ENCODE measurements at places on chromosomes 11 and 22.

DNA sequence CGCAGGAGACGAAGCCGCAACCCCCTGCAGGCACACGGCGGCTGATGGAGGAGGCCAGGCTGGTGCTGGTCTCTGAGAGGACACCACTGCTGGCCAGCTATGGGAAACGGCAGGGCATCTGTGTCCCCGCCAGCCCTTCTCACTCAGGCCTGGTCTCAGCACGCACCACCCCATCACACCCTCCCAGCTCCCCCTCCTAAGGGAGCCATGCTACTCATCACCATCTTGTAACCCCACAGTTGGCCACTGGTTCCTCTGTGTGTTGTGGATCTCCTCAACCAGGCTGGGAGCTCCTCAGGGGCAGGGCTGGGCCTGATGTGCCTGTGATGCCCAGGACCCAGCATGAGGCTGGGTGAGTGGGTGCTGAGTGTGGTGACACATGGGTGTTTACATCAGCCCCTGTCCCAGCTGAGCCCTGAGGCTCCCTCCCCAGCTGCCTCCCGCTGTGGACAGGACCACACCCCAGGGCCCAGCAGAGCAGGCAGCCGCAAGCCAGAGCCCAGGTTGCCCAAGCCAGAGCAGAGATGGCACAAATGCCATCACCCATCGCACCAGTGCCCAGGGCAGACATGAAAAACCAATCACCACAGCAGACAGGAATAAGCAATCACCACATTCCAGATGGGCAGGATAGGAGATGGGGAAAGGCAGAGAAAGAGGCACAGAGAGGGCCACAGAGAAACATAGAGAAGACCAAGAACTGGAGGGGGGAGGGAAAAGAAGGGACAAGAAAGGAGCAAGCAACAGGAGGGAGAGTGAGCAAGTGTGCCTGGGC, 8.2 kb downstream of the ARVCF start:
- H3K27ac ChIP-seq = no peak overlapping the region
- no peak overlapping the region for H3K4me3 ChIP-seq
- H3K27me3 ChIP-seq = no peaks in the 10 kb centered on the region
- H3K36me3 ChIP-seq = no peaks in the 10 kb centered on the region
- H3K4me1 ChIP-seq = no peaks in the 10 kb centered on the region

- H3K4me1 ChIP-seq = peaks cover 3% of the 10 kb centered on the region
- H3K4me3 ChIP-seq = no peak overlapping the region
- H3K36me3 ChIP-seq = no peaks in the 10 kb centered on the region
These were observed 21.7 kb downstream of the TMPRSS13 start for GRCh38 chr11:117907276-117908108.

DNA sequence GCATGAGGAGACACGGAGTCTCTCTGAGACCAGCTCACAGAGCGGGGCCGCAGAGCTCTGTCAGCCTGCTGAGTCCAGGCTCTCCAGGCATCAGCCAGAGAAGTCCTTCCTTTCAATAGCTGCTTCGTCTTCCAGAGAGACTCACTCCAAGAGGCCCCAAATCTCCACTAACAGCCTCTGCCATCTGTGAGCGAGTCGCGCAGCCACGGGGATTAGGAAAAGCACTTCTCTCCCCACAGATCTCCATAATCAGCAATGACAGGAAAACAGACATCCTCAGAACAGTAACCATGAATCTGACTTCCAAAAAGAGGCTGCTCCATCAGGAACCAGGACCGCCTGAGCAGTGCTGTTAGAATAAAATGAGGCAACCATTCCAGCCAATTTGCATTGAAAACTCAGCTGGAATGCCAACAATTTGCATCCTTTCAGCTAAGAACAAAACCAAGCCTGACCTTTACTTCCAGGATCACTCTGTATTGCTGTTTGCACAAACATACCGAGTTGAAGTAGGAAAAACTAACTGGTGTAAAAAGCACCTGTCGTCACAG, 65.4 kb downstream of the SMCO4 start:
- H3K27me3 ChIP-seq = no peaks in the 10 kb centered on the region
- no peak overlapping the region for H3K4me3 ChIP-seq
- H3K4me1 ChIP-seq = no peaks in the 10 kb centered on the region
- no peaks in the 10 kb centered on the region for H3K36me3 ChIP-seq

DNA sequence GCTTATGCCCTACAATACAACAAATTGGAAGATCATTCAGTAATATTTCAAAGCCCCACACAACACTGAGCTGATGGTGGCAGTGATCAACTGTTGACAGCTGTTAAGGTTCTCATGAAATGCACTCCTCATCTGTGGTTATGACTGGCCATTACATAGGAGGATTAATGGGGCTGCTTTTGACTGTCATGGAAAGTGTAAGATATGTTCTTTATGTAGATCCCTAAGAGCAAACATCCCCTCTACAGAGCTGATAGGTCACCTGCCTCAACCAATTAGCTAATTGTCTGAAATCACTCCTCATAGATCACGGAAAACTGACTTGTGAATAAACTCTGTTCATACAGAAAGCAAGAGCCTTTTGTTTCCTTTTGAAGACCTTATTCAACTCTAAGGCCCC, 78.1 kb downstream of the GAB2 start:
- DNase-seq = no peak
- no peaks in the 10 kb centered on the region for H3K27me3 ChIP-seq
- no peak overlapping the region for H3K27ac ChIP-seq
- no peak overlapping the region for H3K4me3 ChIP-seq

DNA sequence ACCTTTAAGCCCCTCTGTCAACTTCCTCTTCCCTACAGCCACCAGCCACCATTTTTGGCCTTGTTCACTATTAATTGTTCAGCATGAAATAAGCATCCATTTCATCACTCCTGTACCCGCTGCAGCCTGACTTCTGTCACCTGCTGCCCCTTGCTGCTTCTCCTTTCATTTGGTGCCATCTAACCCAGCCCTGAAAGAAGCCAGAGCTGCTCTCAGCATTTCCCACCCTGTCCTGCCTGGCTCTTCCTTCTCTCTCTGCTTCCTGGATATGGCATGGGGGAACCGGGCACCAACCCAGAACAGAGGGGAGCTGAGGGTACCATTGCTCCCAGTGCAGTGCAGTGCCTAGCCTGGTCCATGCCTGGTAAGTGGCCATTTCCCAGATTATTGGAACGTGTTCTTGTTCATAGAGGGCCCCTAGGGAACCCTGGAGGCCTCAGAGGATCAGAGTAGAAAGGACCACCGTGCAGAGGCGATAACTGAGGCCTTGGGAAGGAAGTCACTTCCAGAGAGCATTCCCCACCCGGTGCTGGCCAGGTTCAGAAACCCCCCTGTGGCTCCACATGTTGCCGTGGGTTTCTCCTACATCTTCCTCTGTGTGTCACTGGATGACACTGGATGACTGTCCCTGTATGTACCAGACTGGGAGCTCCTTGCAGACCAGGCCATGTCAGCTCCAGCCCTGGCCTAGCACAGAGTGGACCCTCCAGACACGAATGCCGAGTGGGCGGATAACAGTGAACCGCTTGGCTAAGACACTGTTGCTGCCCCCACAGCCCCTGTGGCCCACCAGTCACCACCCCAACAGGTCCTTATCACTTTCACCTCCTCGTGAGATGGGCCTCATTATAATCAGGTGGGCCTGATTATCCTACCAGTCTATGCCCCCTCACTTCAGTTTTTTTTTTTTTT, 4.7 kb downstream of the YDJC start:
- DNase-seq = no peak
- H3K4me1 ChIP-seq = peaks cover 3% of the 10 kb centered on the region
- peaks cover 20% of the 10 kb centered on the region for H3K36me3 ChIP-seq
- H3K27ac ChIP-seq = no peak overlapping the region
- H3K4me3 ChIP-seq = no peak overlapping the region

DNA sequence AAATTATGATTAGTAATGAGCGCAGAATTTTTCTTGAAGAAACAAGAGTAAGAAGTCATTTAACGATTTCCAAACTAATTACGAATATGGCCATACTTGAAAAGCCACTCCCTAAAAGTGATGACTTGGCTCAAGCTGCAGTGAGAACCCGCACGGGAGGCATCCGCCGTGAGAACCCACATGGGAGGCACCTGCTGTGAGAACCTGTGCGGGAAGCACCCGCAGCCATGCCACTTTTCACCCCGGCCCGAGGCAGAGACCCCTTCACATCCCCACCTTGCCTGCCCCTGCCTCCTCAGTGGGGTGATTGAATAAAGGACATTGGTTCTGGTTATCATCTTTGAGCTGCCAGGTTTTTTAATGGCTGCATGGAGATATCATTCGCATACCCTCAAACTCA, 89.7 kb downstream of the BRD1 start:
- H3K27ac ChIP-seq = no peak overlapping the region
- no peak for DNase-seq
- no peak overlapping the region for H3K4me3 ChIP-seq

DNA sequence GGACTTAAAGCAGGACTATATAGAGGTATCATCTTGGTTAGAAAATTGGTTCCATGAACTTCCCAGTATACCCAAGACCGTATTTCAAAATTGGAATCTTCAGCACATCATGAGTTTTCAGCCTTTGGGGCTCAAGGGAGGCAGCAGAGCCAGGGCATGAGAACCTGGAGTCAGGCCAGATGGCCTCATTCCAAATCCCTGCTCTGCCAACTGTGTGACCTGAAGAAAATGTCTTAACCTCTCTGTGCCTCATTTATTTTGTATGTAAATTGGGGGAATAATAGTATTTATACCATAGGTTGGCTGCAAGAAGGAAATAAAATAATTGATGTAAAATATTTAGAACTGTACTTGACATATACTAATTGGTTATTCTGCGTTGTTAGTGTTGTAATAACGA, 987.6 kb downstream of the TBC1D22A start:
- no peaks in the 10 kb centered on the region for H3K4me1 ChIP-seq
- no peak overlapping the region for H3K27ac ChIP-seq
- no peak for DNase-seq
- H3K27me3 ChIP-seq = no peaks in the 10 kb centered on the region
- H3K36me3 ChIP-seq = no peaks in the 10 kb centered on the region

DNA sequence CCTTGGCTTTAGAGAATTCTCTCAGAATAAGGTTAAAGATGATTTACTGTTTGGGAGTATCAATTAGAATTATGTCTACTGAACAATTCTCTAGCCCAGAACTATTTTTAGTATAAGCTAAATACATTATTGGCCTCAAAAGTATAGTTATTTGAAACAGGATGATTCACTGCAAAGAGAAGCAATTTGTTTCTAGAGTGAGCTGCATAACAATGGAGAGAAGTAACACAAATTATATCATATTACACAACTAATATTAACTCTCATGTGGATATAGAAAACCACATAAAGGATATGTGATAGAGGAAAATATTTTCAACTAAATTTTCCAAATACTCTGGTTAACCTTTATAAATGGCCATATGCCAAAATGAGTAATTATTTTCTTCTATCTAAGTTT, 24.9 kb downstream of the PGM2L1 start:
- H3K27me3 ChIP-seq = no peaks in the 10 kb centered on the region
- no peaks in the 10 kb centered on the region for H3K36me3 ChIP-seq
- no peak overlapping the region for H3K27ac ChIP-seq

GRCh38 chr11:30380846-30381245, 57.9 kb downstream of the ARL14EP start:
- no peaks in the 10 kb centered on the region for H3K36me3 ChIP-seq
- no peak for DNase-seq
- no peaks in the 10 kb centered on the region for H3K27me3 ChIP-seq
- no peak overlapping the region for H3K4me3 ChIP-seq

GRCh38 chr11:92216789-92217188, 7.8 kb upstream of the FAT3 start:
- H3K4me3 ChIP-seq = no peak overlapping the region
- H3K4me1 ChIP-seq = no peaks in the 10 kb centered on the region
- DNase-seq = no peak
- no peaks in the 10 kb centered on the region for H3K27me3 ChIP-seq

- peaks cover 29% of the 10 kb centered on the region for H3K4me1 ChIP-seq
- DNase-seq = no peak
- peak overlapping the region; percentile 95 for H3K27ac ChIP-seq
- H3K4me3 ChIP-seq = no peak overlapping the region
These were observed 74.3 kb downstream of the MICAL2 start for GRCh38 chr11:12184699-12185098.

DNA sequence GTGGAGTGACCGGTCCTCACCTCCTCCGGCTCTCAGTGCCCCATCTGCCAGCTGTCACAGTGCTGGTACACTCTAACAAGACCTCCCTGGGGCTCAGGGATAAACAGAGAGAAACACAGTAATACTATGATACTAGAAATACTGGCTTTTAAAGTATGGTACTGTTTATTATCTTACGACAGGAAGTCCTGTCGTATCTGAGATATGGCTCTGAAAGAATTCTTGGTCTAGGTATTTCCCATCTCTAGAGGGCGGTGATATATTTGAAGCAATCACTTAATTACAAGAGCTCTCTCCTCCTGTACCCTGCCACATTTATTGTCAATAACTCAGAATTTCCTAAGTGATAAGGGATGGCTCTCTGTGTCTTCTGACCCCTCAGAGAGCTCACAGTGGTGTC, 119.1 kb downstream of the RRM1 start:
- no peak for DNase-seq
- no peak overlapping the region for H3K4me3 ChIP-seq
- H3K36me3 ChIP-seq = no peaks in the 10 kb centered on the region
- no peaks in the 10 kb centered on the region for H3K4me1 ChIP-seq

DNA sequence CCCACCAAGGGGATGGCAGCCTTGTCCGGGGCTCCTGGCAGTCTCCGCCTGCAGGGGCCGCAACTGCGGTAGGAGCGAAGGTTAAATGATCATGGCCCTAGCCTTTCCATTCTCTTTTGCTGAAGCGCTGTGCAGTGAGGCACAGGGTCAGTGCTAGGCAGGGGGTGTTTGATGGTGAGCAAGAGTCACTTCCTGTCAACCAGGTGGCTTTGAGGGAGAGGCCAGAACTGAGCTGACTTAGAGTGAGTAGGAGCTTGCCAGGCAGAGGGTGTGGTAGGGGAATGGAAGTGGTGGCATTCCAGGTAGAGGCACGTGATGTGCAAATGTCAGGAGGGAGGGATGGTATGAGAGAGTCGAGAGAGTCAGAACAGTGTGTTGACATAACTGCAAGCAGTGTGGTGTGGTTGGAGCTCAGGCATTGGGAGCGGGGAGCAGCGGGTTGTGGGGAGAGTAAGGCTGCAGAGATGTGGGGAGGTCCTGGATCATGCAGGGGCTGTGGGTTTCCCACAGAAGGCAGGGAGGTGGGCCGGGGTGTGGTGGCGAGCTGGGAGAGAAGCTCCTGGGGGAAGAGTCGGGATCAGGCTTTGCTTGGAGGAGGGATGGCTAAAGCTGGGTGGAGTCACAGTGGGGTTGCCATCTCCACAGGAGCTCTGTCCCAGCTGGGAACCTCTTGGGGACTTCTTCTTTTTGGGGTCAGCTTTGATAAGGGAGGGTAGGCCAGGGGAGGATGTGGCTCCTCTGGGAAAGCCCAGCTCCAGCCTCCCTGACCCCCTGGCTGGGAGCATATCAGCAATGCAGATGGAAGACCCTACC, 33.3 kb downstream of the AMPD3 start:
- H3K4me3 ChIP-seq = no peak overlapping the region
- H3K27me3 ChIP-seq = no peaks in the 10 kb centered on the region
- H3K4me1 ChIP-seq = peaks cover 18% of the 10 kb centered on the region
- peak; percentile 9 for DNase-seq

- H3K36me3 ChIP-seq = peaks cover 7% of the 10 kb centered on the region
- no peak for DNase-seq
- no peaks in the 10 kb centered on the region for H3K4me1 ChIP-seq
- H3K4me3 ChIP-seq = no peak overlapping the region
- H3K27ac ChIP-seq = no peak overlapping the region
- H3K27me3 ChIP-seq = no peaks in the 10 kb centered on the region
These were observed 60.4 kb downstream of the RDX start for GRCh38 chr11:110235966-110236365.
